GM12864 (cell line): ENCODE measurements at places on chromosomes 5 and 9.

DNA sequence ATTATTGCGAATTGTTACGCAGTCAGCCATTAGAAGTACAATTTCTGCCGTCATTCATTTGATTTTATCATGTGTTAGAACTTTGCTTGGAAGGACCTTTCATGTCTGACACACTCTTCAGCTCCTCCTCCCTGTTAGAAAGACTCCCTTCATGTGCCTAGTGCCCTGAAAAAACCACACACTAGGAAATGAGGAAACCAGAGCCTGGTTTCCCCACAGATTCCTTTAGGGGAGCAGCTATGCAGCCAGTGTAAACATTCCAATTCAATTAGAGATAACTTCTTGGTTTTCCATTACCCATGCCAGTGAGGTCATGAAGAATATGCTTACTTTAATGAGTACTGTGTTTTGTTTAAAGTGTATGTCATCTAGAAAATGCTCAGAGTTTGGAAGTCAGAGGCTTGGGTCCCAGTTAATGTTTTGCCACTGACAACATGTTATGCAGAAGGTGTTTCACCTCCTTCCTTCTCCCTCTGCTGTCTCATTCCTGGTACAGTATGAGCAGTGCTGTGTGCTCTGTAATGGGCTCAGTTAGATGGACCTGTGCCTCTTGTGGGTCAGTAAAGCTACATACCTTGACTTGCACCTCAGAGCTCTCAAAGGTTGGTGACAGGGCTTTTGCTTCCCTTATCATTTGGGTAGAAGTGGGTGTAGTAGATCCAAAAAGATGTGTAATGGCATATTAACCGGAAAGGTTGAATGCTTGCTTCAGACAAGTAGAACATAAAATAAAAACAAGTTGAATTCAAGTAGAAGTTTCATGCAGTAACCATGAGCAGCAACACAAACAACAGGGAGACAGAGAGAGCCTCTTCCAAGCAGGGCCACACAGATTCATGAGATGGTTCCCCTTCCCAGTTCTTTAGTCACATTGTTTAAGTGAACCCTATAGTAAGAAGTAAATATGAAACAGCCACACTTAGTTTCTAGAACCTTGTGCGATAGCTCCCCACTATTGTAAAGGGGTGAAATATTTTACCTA, 52.6 kb upstream of the TNFAIP8 start:
- no peak for DNase-seq

- no peak for DNase-seq
Measured at GRCh38 chr9:134182554-134183085, 18.3 kb upstream of the RNU6ATAC start.

DNA sequence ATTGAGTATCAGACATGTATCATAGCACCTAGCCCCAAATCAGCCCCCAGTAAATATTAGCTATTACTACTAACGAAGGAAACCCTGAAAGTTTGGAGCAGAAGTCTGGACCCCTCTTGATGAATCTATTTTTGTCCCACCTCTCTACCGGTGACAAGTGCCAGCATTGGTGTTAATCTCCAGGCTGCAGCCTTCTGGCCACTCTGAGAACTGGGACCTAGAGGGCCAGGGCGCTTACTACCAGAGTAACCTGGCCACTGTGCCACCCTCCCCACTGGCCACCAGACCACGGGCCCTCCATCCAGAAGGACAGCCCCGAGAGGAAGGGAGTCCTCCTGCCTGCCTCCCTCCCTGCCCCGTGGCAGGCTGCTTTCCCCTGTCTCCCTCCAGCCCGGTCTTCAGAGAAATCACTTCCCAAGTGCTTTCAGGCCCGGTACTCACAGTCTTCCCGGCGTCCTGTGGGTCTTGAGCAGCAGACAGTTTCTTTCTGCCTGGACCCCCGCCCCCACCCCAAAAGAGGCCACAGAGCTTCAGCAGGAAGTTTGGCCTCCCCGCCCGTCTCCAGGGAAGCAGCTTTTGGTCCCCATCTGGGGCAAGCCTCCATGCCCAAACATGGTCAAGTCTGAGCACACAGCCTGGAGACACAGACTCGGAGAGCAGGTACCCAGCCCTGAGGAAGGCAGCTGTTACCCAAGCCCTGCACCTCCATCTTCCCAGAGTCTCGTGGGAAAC, at the start of gene KCNMB1:
TSS of gene KCNMB1 (minus strand) at position 550 of the 732 bp plus-strand sequence. CDS start 3,920 bp downstream, outside the sequence.
- no peak for DNase-seq

GRCh38 chr5:114223866-114224265, 138.0 kb upstream of the KCNN2 start:
- DNase-seq: peak; percentile 5

DNA sequence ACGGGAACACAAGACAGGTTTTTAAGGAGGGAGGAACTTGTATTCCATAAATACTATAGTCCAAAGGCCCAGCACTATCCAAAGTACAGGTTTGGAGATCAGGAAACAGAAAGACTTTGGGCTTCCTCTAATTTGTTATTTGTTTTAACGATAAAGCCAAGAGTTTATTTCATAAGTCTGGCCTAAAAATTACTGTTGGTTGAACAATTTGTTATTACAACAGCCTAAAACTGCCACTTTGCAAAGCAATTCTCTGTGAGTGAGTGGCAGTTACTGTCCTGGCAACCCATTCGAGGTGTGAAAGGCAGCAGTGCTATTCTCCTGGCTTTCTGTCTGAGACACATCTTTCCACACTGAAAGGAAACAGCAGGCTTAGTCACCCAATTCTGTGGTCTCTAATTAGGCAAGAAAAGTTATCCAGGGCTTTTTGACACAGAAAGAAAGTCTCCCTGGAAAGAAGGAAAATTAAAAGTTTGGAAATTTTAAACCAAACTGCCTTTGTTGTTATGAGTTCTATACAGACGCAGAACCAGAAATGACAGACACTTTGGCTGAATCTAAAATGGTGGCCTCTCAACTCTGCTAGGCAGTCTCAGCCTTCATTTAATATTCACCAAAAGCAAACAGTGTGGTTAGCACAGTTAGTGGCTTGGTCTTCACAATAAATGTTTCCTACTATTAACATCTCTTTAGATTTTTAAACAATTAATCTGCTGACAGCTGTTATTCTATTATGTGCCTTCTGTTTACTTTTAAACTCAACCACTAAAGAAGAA, 33.9 kb downstream of the PSMB7 start:
- no peak for DNase-seq

- DNase-seq: no peak
Measured at GRCh38 chr5:107542831-107543231, 127.9 kb downstream of the EFNA5 start.

GRCh38 chr5:133051542-133052316, at the start of gene HSPA4:
TSS of gene HSPA4 (plus strand) at chr5:133052013. CDS start at chr5:133052251, 238 bp downstream.
- DNase-seq: peak; percentile 96

GRCh38 chr5:139852696-139853095, 57.1 kb downstream of the PSD2 start:
- DNase-seq: no peak

DNA sequence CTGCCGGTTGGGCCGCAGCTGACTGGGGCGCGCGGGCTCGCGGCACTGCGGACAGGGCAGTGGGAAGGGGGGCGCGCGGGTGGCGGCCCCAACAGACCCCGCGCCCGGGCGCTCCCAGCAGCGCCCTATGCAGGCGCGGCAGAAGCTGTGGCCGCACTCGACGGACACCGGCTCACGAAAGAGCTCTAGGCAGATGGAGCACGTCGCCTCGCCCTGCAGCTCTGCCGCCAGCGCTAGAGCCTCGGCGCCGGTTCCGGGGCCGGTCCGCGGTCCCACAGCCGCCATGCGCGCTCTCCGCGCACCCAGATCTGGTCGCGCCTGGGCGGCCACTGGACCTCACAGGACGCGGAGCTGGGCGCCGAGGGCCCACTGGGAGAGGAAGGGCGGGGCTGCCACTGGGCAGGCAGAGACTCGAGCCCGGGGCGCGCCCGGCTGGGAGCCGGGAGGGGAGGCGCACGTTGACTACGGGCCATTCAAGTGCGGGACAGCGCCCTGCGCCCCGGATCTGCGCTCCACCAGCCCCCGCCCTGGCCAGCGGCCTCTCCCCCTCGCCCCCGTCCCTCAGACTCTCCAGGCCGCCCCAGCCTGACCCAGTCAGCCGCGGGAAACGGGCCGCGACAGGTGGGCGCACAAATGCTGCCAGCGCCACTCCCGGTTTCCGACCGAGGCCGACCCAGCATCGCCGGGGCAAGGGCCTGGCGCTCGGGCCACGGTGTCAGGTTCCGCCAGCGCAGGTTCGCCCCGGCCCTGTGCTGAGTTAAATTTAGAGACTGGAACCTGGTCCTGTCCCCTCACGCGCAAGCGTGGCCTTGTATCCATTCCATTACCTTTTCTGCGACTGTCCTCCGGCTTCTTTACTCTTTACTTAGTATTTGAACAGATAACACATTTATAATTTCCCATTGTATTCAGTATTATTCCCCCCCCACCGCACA, at the start of gene TRIM7:
TSS of gene TRIM7 (minus strand) at position 371 of the 935 bp plus-strand sequence. CDS start at position 285, 86 bp downstream.
- DNase-seq: no peak

DNA sequence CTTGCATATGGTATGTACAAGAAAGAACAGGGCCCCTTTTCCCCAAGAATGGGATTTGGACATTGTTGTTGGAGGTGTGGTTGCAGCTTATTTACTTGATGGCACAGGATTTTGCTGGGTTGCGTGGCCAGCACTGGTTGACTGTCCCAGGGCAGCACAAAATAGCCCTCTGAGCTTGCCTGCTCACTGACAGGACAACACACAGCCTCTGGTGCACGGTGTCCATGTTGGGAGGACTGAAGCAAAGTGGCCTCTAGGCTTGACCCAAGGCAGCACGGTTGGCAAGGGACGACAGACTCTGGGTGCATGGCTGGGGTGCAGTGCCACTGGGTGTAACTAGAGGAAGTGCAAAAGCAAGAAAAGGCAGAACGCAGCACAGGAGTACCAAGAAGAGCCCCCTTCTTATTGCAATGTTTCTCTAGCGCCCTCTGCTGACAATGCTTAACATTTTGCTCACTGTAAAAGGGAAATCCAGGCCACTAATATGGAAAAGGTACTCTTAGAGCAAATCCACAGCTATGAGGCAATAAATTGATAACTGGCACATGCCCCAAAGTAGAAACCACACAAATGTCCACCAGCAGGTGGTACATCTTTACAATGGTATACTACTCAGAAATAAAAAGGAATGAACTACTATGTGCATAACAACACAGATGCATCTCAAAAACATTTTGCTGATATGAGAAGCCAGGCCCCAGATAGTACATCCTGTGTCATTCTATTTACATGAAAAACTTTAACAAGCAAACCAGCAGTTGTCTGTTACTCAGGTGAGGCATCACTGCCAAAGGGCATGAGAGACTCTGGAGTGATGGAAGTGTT, 47.4 kb upstream of the BARX1 start:
- DNase-seq: peak; percentile 18
